ENCODE measurements at places on chromosomes 1 and 21.

GRCh38 chr1:200488375-200489165, 78.7 kb upstream of the ZNF281 start:
- peak; percentile 61 for DNase-seq

DNA sequence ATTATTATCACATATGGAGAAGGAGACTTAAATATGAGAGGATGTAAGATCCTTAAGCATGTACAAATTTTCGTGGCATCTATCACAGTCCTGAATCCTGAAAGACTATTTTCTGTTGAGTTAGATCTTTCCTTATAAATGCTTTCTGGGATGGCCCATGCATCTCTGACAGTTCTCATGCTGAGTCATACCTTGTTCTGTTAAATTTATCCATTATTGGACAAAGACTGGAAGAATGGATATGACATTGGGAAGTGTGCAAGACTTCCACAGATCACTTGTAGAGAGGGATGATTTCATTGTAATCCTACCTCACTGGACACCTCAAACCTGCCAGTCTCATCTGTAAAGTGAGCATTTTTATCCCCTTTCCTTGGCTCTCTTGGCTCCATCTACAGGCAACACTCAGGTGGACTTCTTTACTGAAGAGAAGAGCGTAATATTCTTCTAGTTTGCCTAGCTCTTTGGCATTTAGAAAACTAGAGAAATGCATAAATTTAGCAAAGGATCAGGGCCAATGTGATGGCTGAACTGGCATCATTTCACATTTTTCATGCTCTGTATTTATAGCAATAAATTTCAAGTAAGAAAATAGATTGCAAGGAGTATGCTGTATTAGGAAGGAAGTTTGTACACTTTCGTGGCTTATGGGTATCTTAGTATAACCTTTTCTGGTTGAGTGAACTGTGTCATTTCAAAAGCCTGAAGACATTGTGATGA, 128.2 kb downstream of the NFIA start:
- no peak for DNase-seq

DNA sequence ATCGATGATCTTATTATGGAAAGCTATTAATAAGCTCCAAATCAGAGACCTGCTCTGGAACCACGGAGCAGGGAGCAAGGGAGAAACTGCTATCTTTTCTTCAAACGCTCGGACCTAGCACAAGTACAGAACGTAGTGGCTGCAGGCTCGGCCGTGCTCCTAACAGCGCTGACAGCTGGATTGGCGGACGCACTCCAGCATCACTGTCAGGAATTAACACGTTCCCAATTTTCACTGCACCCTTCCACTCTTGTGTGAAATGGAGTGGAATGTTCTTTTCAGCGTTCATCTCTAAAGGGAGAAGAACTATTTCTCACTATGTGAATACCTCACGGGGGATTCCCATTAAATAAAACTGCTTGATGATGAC, 106.9 kb downstream of the ZNF281 start:
- peak; percentile 52 for DNase-seq

DNA sequence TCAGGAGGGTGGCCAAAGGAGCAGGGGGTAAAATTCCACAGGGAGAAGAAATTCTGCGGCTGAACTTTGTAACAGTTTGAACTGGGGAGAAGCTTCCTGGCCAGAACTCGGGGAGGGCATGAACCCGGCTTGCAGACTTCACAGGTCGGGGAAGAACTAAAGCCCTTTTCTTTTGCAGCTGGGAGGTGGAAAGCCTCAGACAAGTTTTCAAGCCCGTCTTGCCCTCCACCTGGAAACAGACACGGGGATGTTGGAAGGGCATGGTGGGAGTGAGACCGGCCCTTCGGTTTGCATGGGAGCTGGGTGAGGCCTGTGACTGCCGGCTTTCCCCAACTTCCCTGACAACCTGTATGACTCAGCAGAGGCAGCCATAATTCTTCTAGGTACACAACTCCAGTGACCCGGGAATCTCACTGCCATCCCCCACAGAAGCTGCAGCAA, 11.3 kb downstream of the THEM4 start:
- DNase-seq: no peak

DNA sequence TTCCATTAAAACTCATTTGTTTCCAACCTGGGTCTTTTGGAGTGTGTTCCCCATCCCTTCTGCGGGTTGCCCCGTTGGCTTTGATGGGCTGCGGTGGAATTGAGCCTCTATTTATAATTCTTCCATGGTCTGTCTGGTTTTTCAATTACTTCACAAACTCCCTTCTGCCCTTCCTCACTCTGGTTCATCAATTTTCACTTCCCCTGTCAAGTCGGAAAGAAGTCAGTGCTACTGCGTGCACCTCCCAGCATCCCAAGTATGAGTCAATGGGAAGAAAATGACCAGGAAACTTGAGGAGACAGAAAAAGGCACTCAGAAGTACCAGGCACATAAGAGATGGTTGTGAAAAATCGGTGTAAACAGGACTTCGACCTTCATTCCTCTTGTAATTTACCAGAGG, 126.2 kb downstream of the KAZN start:
- DNase-seq: no peak

GRCh38 chr1:201603613-201604232, 64.8 kb downstream of the NAV1 start:
- DNase-seq: no peak

- no peak for DNase-seq
These were observed 58.1 kb downstream of the RPAP2 start for GRCh38 chr1:92356956-92357355.

DNA sequence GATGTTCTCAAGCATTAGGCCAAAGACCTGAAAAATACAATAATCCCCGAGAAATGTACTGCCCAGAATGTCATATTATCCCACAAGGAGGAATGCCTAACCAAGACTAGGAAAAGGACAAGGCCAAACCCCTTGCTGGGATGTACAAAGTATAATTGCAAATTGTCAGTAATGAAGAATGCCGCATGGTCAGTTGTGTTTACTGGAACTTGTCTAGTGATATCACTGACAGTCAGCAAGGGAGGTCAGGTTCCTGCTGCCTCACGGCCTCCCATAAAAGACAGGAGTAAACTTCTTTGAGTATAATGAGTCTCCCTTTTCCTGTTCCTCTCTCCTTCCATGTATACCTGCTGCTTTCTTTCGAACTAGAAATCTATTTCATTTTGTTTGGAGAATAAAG, 222.8 kb downstream of the RHOU start:
- no peak for DNase-seq

DNA sequence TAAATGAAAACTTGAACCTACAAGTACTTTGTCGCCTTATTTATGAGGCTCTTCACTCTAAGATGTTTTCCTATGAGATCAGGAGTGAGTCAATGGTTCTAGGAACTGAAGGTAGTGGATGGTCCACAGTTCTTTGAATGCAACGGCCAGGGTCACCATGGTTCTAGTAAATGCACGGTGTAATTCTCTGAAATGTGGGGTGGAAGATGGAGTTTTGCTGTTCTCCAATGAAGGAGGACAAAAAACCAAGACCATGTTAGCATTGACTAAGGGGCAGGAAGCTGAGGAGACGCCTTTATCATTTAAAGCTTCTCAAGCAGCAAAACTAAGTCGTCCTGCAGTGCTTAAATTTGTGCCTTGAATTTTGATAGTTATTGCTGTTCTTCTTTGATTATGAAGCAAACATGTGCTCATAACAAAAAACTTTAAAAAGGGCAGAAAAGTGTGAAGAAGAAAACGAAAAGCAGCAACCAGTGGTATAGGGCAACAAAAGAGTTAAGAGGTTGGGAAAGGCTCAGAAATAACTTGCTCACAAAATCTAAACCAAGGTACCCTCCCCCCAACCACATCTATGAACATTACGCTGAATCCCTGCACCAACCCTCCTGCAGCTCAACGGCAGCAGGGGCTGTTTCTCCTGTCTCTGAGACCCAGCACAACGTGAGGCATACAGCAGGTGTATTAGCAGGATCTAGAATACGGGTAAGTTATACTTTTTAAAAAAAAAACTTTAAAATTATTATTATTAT, 85.0 kb downstream of the MRPL37 start:
- DNase-seq: no peak
